ENCODE measurements at places on chromosomes 1 and 21. TPM values are rescaled to one million over a fixed set of nuclear protein-coding genes. Genes with fewer than 3 reads are reported as not detected.

GRCh38 chr1:92168657-92169056 lies 49.1 kb upstream of the C1orf146 start:
- peak; percentile 99 for ATAC-seq

GRCh38 chr1:43004587-43005459 lies 46.2 kb upstream of the SLC2A1 start:
- no peak for ATAC-seq

- peak; percentile 73 for ATAC-seq
These were observed 417.0 kb upstream of the ESRRG start for GRCh38 chr1:217140041-217140901.

GRCh38 chr1:204837440-204838084 lies 33.1 kb upstream of the NFASC start:
- ATAC-seq, result peak; percentile 24

DNA sequence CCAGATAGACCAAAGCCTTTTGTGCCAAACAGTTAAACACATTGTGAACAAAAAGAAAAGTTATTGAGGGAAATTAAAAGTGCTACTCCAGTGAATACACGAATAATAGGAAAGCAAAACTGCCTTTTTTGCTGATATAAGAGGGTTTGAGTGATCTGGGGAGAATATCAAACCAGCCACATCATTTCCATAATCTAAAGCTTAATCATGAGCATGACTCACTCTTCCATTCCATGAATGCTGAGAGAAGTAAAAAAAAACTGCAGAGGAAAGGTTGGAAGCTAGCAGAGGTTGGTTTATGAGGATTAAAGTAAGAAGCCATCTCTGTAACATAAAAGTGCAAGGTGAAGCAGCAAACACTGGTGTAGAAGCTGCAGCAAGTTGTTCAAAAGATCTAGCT lies 350.6 kb upstream of the NCAM2 start:
- ATAC-seq, result peak; percentile 95

GRCh38 chr1:40743860-40744259 lies 39.7 kb upstream of the KCNQ4 start:
- no peak for ATAC-seq

GRCh38 chr1:97145321-97145956 lies 423.9 kb downstream of the PTBP2 start:
- peak; percentile 93 for ATAC-seq

DNA sequence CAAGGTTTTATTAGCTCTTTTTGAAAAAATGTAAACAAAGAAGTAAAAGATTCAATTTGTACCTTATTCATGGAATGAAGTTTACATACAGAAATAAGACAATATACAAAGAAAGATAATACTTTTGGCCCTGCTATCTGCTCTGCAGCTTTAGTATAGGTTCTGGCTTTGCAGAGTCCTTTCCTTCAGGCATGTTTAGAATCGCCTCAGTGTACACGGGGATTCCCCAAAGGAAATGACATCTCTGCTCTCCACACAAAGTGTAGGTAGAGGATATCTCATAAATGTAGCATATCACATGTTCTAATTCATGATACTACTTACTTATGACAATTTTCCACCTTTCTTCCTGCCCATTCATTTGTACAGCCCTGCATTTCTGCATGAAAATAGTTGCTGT lies 222.6 kb upstream of the DPYD start:
- no peak for ATAC-seq

GRCh38 chr1:94745742-94746141 lies 74.4 kb upstream of the SLC44A3 start:
- ATAC-seq, result no peak

- ATAC-seq, result peak; percentile 24
These were observed 4.7 kb downstream of the OLFML2B start for GRCh38 chr1:162019006-162019405.

- no peak for ATAC-seq
These were observed 9.7 kb upstream of the UMODL1 start for GRCh38 chr21:42061195-42061985.

GRCh38 chr1:53557830-53558738 lies 98.9 kb downstream of the DMRTB1 start:
- no peak for ATAC-seq

DNA sequence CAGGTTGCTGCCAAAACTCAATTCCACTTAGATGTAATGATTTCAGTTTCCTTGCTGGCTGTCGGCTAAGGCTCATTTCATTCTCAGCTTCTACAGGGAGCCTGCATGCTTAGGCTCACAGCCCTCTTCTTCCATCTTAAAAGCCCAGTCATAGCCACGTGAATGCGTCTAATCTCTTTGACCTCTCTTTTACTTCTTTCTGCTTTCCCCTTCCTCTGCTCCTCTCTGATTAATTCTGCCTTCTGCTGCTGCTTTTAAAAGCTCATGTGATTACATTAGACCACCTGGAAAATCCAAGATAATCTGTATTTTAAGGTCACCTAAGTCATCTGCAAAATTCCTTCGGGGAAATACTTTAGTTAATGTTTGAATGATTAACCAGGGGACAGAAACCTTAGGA lies 812.8 kb upstream of the BRINP3 start:
- ATAC-seq, result no peak

DNA sequence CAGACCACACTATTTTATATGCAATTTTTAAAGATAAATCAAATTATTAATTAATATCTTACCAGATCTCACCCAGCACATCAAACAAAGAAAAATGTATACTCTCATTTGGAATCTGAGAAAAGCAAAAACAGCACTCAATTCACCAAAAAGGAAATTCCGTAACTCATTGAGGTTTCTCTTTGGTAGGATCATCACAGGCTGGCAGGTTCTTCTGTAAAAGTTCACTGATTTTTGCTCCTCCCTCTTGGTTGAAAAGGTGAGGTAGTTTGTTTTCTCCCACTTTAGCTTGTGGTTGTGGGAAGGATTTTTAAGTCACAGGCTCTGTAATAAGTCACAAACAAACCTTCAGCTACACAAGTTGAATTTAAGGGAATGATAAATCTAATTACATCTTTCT lies at the start of gene LIPI:
Gene LIPI, minus strand, starts transcription at position 218 of the 400 bp plus-strand sequence. Its CDS starts 110 bp downstream, at position 108.
- ATAC-seq, result no peak

- no peak for ATAC-seq
These were observed 3.3 kb downstream of the KLHL21 start for GRCh38 chr1:6599141-6599975.

DNA sequence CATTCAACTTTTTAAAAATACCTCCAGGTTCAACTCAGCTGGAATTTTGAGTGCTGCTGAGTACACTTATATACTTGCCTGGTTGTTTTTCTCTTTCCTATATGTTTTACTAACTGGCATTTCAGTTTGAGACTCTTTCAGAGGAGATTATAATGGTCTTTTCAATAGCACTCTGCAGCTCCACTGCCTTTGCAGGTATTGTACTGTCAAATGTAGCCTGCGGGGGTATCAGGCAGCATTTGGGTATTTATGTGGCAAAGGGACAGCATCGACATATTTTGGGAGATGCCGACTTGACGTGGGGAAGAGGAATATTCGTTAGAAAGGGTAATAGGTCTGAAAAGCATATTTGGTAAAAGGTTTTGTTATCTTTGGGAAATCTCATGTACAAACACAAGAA lies 11.1 kb upstream of the TGFBR3 start:
- ATAC-seq, result no peak

- no peak for ATAC-seq
These were observed 43.2 kb upstream of the LYPLAL1 start for GRCh38 chr1:219130366-219130935.

- ATAC-seq, result no peak
These were observed 41.7 kb downstream of the UTP25 start for GRCh38 chr1:209869291-209870149.

GRCh38 chr1:184291701-184292100 lies 95.1 kb upstream of the C1orf21 start:
- ATAC-seq, result no peak

DNA sequence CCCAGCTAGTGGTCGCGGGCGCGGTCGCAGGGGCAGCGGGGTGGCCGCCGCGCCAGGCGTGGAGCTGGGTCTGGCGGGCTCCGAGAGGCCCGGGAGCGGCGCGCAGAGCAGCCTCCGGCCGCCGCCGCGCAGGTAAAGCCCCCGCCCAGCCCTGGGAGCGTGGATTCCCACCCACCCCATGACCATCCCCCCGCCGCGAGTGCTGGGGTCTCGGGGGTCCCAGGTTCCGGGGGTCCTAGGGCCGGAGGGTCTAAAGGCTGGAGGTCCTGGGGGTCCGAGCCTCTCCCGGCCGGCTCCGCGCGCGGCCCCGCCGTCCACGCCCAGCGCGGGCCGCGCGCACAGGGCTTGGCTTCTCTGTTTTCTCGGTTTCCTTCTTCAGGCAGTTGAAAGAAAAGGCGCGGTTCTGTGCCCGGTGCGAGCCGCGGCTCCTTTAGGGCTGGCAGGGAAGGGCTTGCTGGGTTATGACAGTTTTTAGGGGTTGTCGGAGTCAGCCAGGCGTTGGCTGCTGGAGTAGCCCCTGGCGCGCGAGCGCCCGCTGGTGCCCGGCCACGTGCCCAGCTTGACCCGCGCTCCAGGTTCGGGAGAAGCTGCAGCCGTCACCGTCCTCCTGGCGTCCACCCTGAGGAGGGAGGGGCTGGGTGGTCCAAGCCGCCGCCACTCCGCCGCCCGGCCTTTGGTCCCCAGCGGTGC lies 359 bp downstream of the LRRC3 start:
- ATAC-seq, result peak; percentile 61

DNA sequence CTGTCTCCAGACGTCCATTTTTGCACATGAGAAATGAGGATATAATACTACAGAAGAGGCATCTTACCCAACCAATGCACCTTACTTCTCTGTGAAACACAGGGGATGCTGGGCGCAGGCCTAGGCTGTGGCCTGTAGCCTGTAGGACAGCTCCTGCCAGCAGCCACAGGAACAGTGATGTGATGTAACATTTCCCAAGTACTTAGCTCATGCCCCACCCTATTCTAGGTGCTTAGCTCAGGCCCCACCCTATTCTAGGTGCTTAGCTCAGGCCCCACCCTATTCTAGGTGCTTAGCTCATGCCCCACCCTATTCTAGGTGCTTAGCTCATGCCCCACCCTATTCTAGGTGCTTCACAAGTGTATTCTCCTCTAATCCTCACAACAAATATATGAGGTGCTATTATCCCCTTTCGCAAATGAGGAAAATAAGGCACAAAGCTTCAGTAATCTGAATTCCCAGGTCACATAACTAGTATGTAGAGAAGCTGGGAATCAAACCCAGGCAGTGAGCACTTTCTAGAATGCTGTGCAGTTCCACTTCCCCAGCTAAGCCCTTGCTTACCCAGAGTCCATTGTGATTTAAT lies 4.6 kb upstream of the NAXE start:
- no peak for ATAC-seq

DNA sequence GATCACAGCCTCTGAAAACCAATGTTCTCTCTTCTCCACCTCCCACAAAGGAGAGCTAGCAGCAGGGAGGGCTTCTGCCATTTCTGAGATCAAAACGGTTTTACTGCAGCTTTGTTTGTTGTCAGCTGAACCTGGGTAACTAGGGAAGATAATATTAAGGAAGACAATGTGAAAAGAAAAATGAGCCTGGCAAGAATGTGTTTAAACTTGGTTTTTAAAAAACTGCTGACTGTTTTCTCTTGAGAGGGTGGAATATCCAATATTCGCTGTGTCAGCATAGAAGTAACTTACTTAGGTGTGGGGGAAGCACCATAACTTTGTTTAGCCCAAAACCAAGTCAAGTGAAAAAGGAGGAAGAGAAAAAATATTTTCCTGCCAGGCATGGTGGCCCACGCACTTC lies 35.8 kb upstream of the TDRD10 start:
- ATAC-seq, result no peak

GRCh38 chr1:64440183-64440826 lies 29.6 kb upstream of the CACHD1 start:
- peak; percentile 85 for ATAC-seq

- no peak for ATAC-seq
These were observed 10.0 kb upstream of the RAB7B start for GRCh38 chr1:206013026-206013795.

DNA sequence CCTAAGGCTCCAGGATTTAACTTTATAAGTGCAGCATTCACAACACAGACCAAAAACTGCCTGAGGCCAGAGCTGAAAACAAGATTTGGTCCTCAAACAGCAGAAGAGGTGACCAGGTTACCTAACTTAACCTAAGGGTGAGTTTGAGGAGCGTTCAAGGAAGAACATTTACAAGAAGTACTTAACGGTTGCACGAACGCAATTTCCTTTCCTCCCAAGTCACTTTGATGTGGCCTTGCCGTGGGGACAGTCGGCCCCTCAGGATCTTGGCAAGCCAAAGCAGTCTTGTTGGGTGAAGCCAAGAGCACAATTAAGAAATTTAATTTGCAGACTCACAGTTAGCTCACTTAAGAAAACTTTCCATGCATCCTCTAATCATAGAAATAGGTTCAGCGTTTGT lies 202.6 kb upstream of the COA6 start:
- no peak for ATAC-seq

GRCh38 chr1:116376729-116377086 lies 3.7 kb downstream of the ATP1A1 start:
- no peak for ATAC-seq

- ATAC-seq, result no peak
These were observed 87.4 kb upstream of the TTC39A start for GRCh38 chr1:51417496-51418383.

DNA sequence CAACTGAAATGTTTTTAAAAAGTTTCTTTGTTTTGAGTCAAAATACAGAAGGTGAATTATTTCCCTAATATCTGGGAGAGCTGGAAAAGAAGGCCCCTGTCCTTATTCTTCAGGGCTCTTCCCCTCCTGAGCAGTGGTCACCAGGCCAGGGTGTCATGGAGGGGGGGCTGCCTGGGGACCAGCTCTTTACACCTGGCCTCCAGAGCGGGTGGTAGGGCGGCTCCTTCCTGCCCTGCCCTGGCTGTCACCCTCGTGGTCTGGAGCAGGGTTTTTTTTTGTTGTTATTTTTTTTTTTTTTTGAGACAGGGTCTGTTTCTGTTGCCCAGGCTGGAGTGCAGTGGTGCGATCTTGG lies 6.6 kb downstream of the SKI start:
- no peak for ATAC-seq

DNA sequence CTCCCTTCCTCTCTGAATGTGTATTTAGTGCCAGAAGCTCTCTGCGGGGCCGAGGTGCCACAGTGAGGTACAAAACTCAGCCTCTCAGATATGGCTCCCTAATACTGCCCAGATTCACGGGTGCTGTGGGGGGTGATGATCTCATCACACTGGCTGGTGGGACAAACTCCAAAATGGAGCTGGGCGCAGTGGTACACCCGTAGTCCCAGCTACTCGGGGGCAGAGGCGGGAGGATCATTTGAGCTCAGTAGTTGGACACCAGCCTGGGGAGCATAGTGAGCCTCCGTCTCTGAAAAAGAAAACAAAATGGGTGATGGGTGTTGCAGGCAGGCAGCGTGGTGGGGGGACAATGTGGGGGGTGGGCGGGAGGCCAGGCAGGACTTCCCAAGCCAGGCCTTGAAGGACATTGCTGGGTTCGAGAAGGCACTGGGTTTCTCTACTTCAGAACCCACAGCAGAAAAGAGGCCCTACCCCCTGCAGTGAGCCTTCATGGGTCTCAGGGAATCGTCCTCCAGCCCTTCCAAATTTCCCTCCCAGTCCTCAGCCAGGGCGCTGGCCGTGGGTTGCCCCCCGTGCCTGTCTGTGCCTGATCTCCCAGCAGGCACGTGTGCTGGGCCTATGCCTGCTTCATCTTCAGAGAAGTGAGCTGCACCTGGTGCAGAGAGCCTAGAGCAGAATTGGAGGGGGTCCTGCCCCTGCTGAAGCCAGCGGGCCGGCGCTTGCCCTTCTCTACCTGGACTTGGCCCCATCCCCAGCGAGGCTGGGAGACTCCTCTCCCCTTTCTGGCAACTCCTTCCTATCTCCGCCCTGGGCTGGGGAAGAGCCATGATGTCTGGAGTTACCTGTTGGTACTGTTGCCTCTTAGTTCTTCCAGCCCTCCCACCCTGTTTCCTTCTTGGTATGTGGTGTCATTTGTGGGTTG lies 14.0 kb downstream of the H6PD start:
- no peak for ATAC-seq

Gene MPL
- total RNA-seq, result not detected

Gene CD84
- 2.3 TPM for total RNA-seq

Gene MATN1
- total RNA-seq, result 0.22 TPM

Gene CATSPERE
- total RNA-seq, result 1.8 TPM

Gene ITSN1
- total RNA-seq, result 58.5 TPM

Gene TRIM67
- 16.4 TPM for total RNA-seq

Measured in motor neuron (in vitro differentiated cells).